ENCODE measurements at places on chromosomes 4 and X. TPM values are rescaled to one million over a fixed set of nuclear protein-coding genes. Genes with fewer than 3 reads are reported as not detected.

The TSPAN7 gene
- total RNA-seq, result 2.4 TPM

The GLOD5 gene
- not detected for total RNA-seq

The MAGEA12 gene
- 0.19 TPM for total RNA-seq

The KLHL13 gene
- 0.39 TPM for total RNA-seq

The REELD1 gene
- not detected for total RNA-seq

The MAGEA8 gene
- not detected for total RNA-seq

The AREG gene
- total RNA-seq, result 79.1 TPM

The RP2 gene
- 10.1 TPM for total RNA-seq

The IL21 gene
- total RNA-seq, result not detected

The PCYT1B gene
- not detected for total RNA-seq

The SSX1 gene
- total RNA-seq, result not detected

The ARX gene
- total RNA-seq, result 0.30 TPM

The CXCL1 gene
- total RNA-seq, result 14.8 TPM

The AADAT gene
- total RNA-seq, result 8.7 TPM

The MAGEA2B gene
- total RNA-seq, result not detected

The ACSL4 gene
- total RNA-seq, result 26.4 TPM

The LANCL3 gene
- not detected for total RNA-seq

The EDA2R gene
- 14.2 TPM for total RNA-seq

The AVPR2 gene
- total RNA-seq, result not detected

The NXF2 gene
- not detected for total RNA-seq

The STPG2 gene
- total RNA-seq, result not detected

The FGG gene
- 4.8 TPM for total RNA-seq

The SPIN2A gene
- 0.32 TPM for total RNA-seq

The MAGEB10 gene
- total RNA-seq, result not detected

The ANAPC10 gene
- total RNA-seq, result 11.2 TPM

The AFF2 gene
- total RNA-seq, result not detected

The FAM53A gene
- 1.4 TPM for total RNA-seq

The SHROOM2 gene
- 0.24 TPM for total RNA-seq

The DRD5 gene
- not detected for total RNA-seq

The GPR82 gene
- total RNA-seq, result not detected

The CXCR3 gene
- total RNA-seq, result not detected

The XAGE5 gene
- not detected for total RNA-seq

The SMR3B gene
- not detected for total RNA-seq

The SMIM10L2A gene
- 0.26 TPM for total RNA-seq

Data from A549 treated with CpdA at 1 μM for 4 hours (cell line).